ENCODE measurements at places on chromosomes 7 and 10.

DNA sequence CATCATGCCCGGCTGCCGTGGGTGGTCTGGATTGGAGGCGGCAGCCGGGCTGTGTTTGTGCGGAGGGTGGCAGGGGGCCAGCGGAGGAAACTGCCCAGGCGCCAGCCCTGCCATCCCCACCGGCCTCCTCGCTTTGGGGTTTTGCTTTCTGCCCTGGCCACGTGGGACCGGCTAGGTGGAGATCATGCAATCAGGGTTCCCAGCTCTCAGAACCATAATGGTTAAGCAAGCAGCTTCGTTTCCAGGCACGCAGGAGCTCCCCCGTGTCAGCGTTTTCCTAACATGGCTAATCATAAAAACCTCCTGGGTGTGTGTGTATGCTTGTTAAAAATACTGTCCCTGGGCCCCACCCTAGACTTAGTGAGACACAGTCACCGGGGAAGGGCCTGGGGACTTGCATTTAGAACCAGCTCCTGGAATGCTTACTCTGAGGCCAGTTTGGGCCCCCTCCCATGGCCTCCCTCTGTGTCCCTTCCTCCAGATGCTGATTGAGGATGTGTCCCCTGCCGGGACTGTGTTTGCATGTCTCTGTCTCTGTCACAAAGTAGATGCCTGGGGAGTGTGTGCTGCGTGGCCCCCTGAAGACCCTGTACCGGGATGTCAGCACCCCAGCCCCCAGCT, 119.3 kb downstream of the CUX1 start:
- DNase-seq, result peak; percentile 82

DNA sequence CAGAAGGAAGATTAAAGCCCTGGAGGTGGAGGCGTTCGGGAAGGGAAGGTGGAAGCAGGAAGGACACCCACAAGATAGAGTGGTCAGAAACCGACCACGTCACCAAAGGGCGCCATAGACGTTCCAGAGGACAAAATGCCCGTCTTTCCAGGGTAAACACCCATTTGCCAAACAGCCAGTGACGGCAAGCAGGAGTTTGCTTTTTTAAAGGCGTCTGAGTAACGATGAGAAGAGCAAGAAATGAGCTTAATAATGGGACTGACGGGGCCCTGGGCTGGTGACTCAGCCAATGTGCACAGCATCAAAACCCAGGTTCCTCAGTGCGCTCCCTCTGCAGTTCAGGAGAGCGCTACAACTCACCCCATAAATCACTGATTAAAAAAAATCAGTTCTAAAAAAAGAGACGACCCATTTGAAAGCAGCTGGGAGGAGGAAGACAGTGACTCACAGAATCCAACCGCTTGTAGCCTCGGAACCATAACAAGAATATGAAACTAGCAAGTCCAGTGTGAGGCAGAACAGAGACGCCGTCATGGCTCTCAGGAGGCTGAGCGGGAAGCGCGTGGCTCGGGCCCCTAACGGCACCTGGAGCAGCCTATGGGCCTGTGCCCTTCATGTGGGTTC, 5.9 kb downstream of the DIP2C start:
- DNase-seq, result peak; percentile 98

GRCh38 chr10:128908099-128908498, 558.9 kb upstream of the MGMT start:
- no peak for DNase-seq

GRCh38 chr10:62005281-62005680, 103.8 kb downstream of the ARID5B start:
- peak; percentile 47 for DNase-seq

GRCh38 chr10:30573721-30574431, 55.7 kb downstream of the LYZL2 start:
- no peak for DNase-seq

- DNase-seq, result peak; percentile 52
Measured at GRCh38 chr10:30827531-30828120, 198.1 kb upstream of the LYZL2 start.

- DNase-seq, result no peak
Measured at GRCh38 chr10:126527645-126528314, 139.5 kb upstream of the ADAM12 start.

GRCh38 chr7:116515584-116515983, 9.3 kb upstream of the CAV1 start:
- no peak for DNase-seq

DNA sequence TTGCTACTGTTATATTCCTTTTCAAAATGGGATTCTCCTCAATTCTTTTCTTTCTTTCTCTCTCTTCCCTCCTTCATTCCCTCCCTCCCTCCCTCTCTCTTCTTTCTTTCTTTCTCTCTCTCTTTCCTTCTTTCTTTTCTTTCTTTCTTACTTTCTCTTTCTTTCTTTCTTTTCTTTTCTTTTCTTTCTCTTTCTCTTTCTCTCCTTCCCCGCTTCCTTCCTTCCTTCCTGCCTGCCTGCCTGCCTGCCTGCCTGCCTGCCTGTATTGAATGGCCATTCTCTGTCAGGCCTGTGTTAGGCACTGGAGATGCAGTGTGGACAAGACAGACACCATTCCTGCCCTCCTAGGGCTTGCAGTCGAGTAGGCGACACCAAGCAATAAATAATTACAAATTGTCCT, 11.5 kb downstream of the CNNM1 start:
- no peak for DNase-seq

DNA sequence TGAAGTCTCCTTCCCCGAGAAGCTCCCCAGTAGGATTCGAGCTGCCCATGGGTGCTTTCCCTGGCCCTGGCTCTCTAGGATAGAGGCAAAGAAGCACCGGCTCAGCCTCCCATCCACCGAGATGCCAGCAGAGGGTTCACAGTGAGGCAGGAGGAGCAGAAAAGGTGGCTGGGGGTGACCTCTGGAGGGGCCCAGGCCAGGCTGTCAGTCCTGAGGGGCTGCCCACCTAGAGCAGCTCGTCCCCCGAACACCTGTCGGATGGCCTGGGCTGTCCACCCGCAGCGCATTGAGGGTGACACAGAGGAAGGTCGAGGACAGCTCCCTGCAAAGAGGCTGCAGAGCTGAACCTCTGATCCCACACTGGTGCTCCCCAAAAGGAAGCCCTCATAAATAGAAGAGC, 167.2 kb upstream of the PPP2R2D start:
- no peak for DNase-seq

DNA sequence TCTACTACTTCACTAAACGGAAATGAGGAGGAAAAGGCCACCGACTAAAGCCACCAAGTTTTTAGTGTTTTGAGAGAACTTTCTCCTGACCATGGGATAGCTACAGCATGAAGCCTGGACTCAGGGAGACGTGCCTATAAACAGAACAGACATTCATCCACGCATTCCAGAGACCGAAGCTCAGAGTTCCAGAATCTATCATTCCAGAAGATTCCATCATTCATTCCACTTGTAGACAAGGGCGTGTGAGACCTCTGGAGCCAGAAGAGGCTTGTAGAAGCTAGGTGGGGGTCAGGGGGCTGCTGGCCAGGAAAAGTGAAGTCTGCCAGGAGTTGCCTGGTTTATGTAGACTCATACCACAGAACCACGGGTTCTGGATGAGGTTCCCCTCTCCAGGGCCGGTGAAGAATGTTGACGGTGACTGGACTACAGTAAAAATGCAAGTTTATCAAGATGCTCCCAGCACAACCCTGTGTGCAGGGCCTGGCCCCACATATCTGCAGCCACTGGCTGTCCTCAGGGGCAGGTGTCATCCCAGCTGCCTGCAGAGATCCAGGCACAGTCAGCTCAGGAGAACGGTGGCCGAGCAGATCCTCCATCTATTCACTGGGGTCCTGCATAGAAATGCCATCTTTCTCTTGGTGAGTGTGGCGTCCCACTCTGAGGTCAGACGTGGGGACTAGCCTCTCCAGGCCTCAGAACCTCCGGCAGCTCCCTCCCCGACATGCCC, 215.7 kb downstream of the USP6NL start:
- DNase-seq, result no peak
